ENCODE measurements at places on chromosomes 1 and 21.
A peak's percentile ranks its signal among the peaks of the same experiment; 100 is the strongest.

- no peak for DNase-seq
Measured at GRCh38 chr1:14946684-14947238, 206.8 kb upstream of the TMEM51 start.

DNA sequence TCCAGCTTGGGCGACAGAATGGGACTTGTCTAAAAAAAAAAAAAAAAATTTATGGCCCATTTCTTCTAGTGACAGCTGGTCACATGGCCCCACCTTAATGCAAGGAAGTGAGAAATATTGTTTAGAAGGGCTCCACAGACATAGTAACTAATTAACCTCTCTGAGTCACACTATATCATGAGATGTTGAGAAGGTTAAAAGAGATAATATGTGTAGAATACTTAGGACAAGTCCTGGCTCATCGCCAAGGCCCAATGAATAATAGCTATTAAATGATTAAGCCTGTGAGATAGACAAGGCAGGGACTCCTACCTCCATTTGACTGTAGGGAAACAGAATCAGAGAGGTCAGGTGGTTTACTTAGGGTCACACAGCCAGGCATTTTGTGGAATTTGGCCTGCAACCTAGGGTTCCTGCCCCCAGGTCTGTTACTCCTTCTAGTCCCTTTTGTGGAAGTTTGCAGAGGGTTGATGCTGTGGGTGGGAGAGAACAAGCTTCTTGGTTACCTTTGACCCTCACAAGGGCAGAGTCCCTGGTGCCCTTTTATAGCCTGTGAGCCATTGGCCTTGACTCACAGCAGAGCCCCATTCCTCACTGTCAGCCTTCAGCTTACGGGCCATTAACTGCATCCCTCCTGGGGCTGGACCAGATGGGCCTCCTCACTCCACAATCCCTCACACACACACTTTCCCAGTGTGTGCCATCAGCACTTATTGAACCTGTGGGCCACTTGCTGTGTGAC is 48.5 kb downstream of the OPRD1 start:
- no peak for DNase-seq

- DNase-seq: no peak
Measured at GRCh38 chr1:100773444-100773843, 53.9 kb downstream of the VCAM1 start.

DNA sequence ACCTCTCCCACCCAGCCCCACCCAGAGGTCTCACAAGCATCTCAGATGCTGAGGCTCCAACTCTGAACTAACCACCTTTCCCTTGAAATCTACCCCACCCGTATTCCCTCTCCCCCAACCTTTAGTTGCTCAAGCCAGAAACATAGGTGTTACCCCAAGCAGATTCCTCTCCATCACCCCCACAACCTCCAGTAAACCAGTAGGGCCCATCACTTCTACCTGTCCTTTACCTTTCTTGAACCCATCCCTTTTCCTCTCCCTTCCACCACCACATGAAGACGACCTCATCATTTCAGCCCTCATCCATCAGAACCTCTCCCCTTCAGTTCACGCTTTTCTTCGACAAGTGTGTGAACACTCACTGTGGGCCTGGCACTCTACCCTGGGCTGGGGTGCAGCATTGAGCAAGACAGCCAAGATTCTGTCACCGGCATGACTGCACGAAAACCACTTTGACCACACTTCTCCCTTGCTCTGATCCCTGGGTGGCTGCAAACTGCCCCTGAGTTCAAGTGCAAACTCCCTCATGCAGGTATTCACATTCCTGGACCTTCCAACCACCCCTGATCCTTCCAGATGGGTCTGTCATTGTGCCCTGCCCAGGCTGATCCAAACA is 65.5 kb upstream of the LAPTM5 start:
- peak; percentile 46 for DNase-seq

DNA sequence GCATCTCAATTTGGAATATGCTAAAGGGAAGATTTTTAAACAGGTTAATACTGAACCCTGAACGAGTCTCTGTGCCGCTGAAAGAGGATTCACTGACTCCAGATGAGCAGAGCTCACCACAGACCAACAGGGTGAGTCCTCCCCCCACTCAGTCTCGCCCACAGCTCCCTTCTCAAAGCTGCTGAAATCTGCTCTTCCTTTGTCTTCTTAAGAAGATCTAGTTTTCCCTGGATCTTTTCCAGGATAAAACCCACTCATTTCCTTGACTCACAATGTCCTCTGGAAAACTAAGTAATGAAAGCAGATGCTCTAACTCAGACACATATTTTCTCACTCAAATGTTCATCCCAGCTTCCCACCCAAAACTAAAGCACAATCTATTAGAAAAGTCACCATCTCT is 447.0 kb upstream of the PKN2 start:
- DNase-seq: no peak

- no peak for DNase-seq
Measured at GRCh38 chr1:32771561-32772280, 45.4 kb downstream of the YARS1 start.

- DNase-seq: peak; percentile 59
Measured at GRCh38 chr1:107750364-107750959, 214.5 kb downstream of the VAV3 start.

DNA sequence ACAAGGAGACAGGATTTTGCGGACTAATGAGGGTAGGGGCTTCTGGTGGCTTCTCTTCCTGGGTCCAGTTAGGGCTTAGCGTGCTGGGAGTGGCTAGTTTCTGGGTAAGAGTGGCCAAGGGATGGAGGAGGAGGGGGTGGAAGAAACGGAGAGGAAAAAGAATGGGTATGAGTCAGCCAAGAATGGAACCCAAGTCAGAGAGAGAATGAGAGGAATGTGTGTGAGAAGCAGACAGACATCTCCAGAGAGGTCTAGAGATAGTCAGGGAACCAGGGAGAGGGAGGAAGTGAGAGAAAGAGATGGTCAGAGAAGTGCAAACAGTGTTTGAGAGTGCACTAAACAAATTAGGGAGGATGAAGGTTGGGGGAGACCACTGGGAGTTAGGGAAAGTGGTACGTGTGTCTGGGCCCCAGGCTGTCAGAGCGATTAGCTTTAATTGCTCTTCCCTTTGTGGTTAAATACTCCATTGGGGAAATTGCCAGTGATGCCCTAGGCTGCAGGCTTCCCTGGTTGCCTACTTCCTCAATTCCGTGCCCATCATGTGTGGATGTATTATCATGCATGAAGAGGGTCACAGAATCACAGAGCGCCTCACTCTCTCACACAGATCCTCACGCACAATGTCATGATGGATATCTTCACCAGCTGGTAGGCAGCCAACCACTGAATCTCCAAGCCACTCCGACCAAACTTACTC is 1.4 kb downstream of the PEA15 start:
- peak; percentile 58 for DNase-seq

DNA sequence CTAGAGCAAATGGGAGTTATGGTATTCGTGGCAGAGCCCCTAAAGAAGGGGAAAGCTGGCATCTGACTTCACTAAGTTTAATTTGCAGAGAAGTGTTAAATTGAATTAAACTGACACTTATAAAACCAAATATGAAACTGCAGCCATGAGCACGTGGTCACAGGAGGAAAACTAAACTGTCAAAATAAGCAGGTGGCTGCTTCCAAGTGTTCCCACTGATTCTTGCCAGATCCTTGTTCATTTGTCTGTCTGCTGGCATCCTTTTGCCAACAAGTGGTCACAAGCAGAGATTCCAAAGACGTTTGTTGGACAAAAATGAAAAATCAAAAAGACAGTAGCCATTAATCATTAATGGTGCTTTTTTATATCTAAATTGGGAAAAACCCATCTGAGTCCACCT is 6.5 kb upstream of the CELA2B start:
- no peak for DNase-seq

DNA sequence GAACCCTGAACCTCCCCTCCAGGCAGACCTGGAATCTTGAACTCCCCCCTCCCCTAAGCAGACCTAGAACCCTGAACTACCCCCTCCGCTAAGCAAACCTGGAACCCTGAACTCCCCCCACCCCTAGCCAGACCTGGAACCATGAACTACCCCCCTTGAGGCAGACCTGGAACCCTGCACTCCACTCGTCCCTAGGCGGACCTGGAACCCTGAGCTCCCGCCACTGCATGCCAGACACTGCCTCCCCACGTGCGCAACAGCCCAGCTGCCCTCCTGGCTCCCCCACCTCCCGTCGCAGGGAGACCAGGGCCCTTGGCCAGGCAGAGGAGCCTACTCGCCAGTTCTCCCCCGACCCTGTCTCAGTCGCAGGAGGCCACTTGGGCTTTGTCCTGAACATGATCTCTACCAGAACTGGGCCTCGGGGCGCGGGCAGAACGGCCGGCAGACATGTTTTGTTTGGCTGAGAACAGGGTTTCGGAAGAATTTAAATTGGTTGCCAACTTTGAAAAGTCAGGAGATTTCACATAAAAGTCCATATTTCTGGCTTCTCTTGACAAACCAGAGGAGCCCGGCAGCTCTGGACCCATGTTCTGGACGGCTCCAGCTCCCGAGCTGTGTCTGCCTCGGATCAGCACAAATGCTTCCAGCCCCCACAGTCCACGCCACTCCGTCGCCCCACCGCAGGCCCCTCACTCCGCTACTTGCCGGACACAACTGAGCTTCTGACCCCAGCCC is 9.2 kb upstream of the PLEKHG5 start:
- DNase-seq: no peak

DNA sequence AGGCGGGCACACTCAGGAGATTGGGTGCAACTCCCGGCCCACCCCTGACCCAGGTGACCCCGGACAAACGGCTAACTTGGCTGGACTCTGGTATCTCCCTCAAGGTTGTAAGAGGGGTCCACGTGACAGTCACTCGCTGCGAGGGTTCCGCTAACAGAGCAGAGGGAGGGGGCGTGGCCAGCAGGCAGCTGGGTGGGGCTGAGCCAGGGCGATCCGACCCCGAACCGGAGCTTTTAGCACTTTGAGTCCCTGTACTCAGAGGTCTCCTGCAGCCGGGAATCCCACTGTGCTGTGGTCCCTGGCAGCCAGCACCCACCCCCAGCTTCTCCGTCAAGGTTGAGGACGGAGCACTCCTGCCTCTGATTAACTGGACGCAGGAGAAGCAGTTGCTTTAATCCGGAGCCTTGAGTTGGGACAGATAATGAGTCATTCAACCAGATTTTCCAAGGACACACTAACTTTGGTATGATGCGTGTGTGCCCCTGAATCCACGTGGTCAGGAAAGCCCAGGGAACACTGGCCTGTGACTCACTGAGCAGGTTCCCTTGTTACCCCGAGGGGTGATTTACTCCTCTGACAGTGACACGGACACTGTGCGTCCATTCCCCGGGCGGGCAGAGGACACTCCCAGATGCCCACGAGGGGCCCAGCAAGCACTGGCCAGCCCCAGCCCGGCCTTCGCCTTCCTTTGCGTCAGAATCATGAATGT is 16.8 kb downstream of the TRPM2 start:
- no peak for DNase-seq

GRCh38 chr1:244449936-244450508 is 1.7 kb downstream of the ADSS2 start:
- DNase-seq: no peak

DNA sequence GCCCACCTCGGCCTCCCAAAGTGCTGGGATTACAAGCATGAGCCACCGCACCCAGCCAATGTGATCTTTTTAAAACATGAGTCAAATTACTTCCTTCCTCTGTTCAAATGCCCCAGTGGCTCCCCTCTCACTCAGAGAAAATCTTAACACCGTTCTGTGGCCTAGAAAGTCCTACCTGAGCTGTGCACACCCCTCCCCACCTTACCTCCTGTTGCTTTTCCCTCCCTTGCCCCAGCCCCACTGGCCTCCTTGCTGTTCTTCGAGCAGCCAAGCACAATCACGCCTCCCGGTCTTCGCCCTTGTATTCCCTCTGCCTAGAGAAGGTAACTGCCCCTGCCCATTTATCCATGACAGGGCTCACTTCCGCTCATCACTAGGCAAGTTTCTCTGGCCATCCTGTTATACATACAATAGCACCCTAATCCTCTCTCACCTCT is 62.6 kb upstream of the RPL11 start:
- no peak for DNase-seq

- no peak for DNase-seq
Measured at GRCh38 chr1:92538413-92539061, 51.8 kb upstream of the GFI1 start.

DNA sequence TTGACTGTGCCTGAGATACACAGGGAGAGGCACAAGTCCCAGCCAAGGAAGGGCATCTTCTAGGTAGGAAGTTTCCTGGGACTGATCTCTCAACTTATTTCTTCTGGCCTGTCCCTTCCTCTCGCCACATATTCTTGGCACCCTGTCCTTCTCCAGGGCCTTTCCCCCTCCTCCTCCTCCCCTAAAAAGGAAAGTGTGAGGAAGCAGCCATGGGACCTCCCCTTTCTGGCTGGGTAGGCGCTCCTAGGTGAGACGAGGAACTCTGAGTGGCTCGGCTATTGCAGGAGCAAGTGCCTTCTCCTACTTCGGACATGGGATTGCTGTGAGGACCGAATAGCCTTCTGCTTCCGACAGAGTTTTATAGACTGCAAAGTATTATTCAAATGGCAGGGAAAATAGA is 15.5 kb upstream of the MTARC2 start:
- no peak for DNase-seq

GRCh38 chr1:109259674-109260557 is 10.6 kb downstream of the CELSR2 start:
- no peak for DNase-seq

DNA sequence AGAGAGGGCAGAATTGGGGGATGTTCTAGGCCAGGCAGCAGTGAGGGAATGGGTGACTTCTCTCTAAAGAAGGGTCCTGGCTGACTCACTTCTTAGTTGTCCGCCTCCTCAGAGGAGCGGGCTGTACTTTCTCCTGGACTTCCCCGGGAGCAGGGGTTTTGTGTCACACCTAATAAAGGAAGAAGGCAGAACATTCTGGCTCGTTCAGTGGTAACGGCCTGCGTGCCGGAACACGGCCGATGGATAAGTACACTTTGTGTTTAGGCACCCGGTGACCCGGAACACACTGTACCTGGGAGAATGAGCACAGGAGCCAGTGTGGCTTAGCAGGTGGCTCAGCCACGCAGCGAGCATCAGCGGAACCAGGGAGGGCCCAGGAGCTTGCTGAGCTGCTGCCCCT is 84.7 kb downstream of the FBXO2 start:
- no peak for DNase-seq

GRCh38 chr21:15688809-15689208 is 41.0 kb upstream of the USP25 start:
- DNase-seq: peak; percentile 82

DNA sequence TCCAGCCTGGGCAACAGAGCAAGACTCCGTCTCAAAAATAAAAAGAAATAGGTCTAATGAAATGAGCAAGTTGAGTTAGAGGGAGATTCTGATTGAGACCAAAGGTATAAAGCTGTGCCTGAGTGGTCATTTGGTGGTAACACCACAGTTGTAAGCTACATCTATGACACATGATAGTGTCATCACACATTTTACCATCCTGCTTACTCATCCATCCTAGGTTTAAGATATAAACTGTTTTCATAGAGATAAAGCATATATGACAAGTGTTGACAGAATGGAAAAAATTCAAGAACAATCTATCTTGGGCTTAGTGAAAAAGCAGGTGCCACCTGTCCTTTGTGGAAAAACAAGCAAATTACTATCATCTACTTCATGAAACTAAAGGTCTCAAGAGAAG is 7.1 kb upstream of the CFAP141 start:
- DNase-seq: no peak

- no peak for DNase-seq
Measured at GRCh38 chr21:36727866-36728265, 29.0 kb downstream of the SIM2 start.

All from inflammatory macrophage (primary cell).